ENCODE measurements at places on chromosomes 1 and 21. TPM values are rescaled to one million over a fixed set of nuclear protein-coding genes. Genes with fewer than 3 reads are reported as not detected.

Gene BECN2
- total RNA-seq: not detected

Gene GPR153
- total RNA-seq: 34.6 TPM

Gene SH3BGR
- 2.8 TPM for total RNA-seq

GRCh38 chr1:24745711-24746413 is 615 bp downstream of the CLIC4 start:
- H3K27ac ChIP-seq: peak overlapping the region; percentile 69
- DNase-seq: peak; percentile 69
- H3K4me1 ChIP-seq: no peaks in the 10 kb centered on the region
- peak overlapping the region; percentile 91 for H3K4me3 ChIP-seq
- no peaks in the 10 kb centered on the region for H3K36me3 ChIP-seq

DNA sequence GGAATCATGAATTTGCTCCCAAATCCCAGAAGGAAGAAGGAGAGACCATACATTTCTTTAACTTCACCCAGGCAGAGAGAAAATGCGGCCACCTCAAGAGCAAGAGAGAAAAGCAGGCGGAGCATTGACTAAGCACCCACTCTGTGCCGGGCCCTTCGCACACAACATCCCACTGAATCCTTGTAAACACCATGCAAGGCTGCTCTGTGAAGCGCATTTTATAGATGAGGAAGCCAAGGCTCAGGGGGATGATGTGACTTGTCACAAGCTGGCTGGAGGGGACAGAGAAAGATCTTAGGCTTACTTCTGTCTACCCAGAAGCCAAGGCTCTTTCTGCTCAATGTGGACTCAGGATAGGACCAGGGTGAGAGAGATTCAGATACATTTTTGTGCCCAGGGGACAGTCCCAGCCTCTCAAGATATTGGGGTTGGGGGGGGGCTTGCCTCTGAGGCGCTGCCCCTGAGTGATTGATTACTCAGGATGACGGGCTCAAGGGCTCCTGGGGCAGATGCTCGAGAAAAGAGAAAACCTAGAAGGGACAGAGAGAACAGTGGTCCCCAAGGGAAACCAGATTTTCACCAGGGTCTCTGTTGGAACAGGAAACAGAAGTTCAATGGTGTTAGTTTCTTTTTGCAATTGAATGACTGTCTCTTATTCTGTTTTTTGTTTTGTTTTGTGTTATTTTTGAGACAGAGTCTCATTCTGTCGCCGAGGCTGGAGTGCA is 19.5 kb downstream of the PADI2 start:
- H3K4me3 ChIP-seq: no peak overlapping the region
- no peaks in the 10 kb centered on the region for H3K27me3 ChIP-seq
- no peak for DNase-seq
- H3K27ac ChIP-seq: no peak overlapping the region
- no peaks in the 10 kb centered on the region for H3K4me1 ChIP-seq

DNA sequence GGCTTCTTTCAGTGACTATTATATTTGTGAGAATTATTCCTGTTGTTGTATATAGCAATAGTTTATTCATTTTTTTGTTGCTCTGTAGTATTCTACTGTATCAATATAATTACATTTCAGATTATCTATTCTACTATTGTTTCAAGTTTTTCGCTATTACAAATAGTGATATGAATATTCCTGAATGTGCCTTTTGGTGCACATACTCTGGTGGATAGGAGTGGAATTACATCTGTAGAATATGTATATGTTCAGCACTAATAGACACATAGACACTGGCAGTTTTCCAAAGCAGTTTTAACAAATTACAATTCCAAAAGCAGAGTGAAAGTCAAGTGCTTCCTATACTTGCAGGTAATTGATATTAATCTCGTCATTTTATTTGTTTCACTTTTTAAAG is 696.2 kb upstream of the PRMT6 start:
- H3K4me3 ChIP-seq: no peak overlapping the region
- DNase-seq: no peak
- H3K36me3 ChIP-seq: no peaks in the 10 kb centered on the region
- H3K27me3 ChIP-seq: no peaks in the 10 kb centered on the region
- H3K27ac ChIP-seq: no peak overlapping the region
- H3K4me1 ChIP-seq: no peaks in the 10 kb centered on the region

DNA sequence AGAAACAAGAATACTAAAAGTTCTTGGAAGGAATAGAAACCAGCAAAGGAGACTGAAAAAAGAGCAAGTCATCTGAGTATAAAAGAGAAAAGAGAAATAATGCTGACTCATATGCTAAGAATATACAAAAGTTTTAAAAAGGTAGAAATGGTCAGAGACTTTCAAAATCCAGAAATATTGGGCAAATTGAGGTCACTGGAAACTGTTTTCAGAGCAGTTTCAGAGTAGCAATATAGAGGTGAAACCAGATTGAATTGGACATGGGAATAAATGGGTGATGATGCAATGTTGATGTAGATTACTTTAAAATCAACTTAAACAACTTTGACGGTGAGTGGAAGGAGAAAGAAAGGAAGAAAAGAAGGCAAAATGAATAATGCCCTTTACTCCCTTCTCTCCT is 1.8 kb upstream of the RPS6KC1 start:
- no peak overlapping the region for H3K27ac ChIP-seq
- H3K36me3 ChIP-seq: no peaks in the 10 kb centered on the region
- no peak overlapping the region for H3K4me3 ChIP-seq
- peaks cover 13% of the 10 kb centered on the region for H3K4me1 ChIP-seq
- no peak for DNase-seq
- H3K27me3 ChIP-seq: peaks cover 6% of the 10 kb centered on the region

GRCh38 chr1:227185291-227185690 is 133.0 kb downstream of the CDC42BPA start:
- no peaks in the 10 kb centered on the region for H3K4me1 ChIP-seq
- H3K27me3 ChIP-seq: no peaks in the 10 kb centered on the region
- no peak overlapping the region for H3K27ac ChIP-seq
- no peak overlapping the region for H3K4me3 ChIP-seq

GRCh38 chr1:23726686-23727085 is 16.6 kb upstream of the ELOA start:
- H3K27me3 ChIP-seq: no peaks in the 10 kb centered on the region
- no peaks in the 10 kb centered on the region for H3K36me3 ChIP-seq
- H3K4me1 ChIP-seq: peaks cover 2% of the 10 kb centered on the region
- no peak for DNase-seq
- no peak overlapping the region for H3K27ac ChIP-seq

GRCh38 chr21:38490411-38491020 is 7.8 kb downstream of the ERG start:
- no peaks in the 10 kb centered on the region for H3K36me3 ChIP-seq
- H3K27me3 ChIP-seq: no peaks in the 10 kb centered on the region
- peak overlapping the region; percentile 1 for H3K27ac ChIP-seq
- DNase-seq: no peak
- H3K4me1 ChIP-seq: no peaks in the 10 kb centered on the region

GRCh38 chr1:150225546-150225945 is 10.4 kb downstream of the ANP32E start:
- H3K4me3 ChIP-seq: no peak overlapping the region
- H3K27me3 ChIP-seq: no peaks in the 10 kb centered on the region
- H3K4me1 ChIP-seq: no peaks in the 10 kb centered on the region
- H3K27ac ChIP-seq: no peak overlapping the region

- no peak overlapping the region for H3K27ac ChIP-seq
- no peak for DNase-seq
- H3K36me3 ChIP-seq: no peaks in the 10 kb centered on the region
- H3K4me1 ChIP-seq: no peaks in the 10 kb centered on the region
These were observed 84.4 kb upstream of the CXADR start for GRCh38 chr21:17428484-17428869.

- no peak overlapping the region for H3K4me3 ChIP-seq
- H3K4me1 ChIP-seq: no peaks in the 10 kb centered on the region
- no peak for DNase-seq
These were observed 15.7 kb downstream of the BTBD8 start for GRCh38 chr1:92095874-92096273.

Data from right lobe of liver (tissue), 6 donors.